ENCODE measurements at places on chromosomes 5 and 9.

- no peak for DNase-seq
Observed at GRCh38 chr5:64637837-64638443, 52.4 kb upstream of the SHISAL2B start.

DNA sequence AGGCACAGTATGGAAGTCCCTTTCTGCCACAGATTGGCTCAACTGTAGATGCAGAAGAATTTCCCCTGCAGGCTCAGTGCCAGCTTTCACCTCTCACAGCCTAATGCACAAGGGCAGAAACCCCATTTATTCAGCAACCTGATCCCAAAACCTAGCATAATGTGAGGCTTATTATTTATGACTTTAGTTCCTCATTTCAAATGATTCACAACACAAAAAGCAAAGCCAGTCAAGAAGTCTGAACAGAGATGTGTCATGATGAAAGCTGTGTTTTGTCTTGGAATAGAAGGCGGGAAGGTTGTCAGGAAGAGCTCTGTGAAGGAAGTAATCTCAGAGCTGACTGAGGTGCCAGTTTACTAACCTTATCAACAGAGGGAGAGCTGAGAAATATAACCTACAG lies 369.7 kb downstream of the LRRC70 start:
- DNase-seq, result no peak

DNA sequence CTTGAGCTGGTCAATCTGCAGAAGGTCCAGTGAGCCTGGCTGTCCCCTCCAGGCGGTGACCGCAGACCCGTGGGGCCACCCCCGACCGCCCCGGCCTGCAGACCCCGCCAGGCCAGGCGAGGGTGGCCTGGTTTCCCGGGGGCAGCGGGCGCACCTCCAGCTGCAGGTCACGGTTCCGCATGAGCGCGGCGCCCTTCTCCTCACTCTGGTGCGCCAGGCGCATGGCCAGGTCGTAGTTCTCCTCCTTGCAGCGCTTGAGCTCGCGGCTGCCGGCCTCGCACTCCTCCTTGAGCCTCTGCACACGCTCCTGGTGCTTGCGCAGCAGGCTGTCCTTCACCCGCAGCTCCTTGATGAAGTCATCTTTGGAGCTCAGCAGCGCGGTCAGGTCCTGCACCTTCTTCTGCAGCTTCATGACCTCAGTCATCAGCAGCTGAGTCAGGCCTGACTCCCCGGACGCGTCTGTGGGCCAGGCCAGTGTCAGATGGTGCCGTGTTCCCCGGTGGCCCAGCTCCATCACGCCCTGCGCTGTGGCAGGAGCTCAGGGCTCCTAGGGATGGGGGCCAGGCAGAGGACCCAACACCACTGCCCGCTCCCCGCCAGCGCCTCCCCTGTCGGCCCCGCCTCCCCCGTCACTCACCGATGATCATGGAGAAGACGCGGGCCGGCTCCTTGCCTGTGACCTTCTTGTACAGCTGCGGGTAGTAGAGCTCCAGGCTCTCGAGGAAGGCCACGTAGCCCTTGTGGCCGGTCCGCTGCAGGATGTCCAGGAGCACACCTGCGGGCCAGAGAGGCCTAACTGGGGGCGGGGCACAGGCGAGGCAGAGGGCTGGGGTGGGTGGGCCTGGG lies 2.6 kb downstream of the CARD9 start:
- no peak for DNase-seq

- no peak for DNase-seq
Observed at GRCh38 chr9:21473236-21473635, 8.9 kb downstream of the IFNE start.

- DNase-seq, result no peak
Observed at GRCh38 chr5:156391139-156391538, 64.2 kb downstream of the SGCD start.

- DNase-seq, result no peak
Observed at GRCh38 chr5:141958113-141958512, at the start of gene PCDH12. PCDH12 (minus strand) TSS chr5:141958202; CDS start chr5:141957851, 351 bp downstream.

DNA sequence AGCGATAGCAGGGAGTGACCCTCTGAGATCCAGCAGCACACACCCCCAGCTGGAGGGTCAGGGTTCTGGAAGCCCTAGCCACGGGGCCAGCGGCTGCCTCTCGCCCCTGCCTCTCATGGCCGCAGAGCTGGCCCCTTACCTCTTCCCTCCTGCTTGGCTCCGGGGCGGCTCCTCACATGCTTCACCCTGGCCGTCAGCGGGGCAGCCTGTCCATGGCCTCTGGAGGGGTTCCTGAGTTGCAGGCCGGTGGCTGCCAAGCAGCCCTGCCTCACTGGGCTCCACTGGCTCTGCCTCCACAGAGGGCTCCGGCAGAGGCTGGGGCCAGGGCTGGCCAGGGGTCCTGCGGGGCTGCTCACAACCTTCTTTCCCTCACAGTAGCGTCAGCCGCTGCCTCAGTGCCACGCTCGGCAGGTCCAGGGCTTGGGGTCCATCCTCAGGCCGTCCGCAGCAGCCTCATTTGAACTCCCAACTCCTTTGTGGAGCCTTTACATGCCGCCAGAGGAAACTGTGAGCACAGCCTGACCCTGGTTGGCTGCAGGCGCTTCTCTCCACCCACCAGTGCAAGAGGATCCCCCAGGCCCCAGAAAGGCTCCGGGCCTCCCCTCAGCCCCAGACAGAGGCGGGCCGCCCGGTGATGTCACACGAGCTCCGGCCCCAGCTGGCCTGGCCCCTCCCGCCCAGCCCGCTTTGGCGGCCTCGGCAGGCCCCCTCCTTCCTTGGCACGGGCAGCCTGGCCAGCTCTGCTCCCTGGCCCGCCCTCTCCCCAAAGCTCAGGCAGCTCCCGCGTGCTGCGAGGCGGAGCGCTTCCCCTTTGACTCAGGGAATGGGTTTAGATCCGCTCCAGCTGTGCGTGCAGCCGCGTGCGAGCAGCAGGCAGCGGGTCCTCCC lies at the start of gene ANGPTL2:
Gene ANGPTL2, minus strand, starts transcription at position 460 of the 888 bp plus-strand sequence. CDS start 13,904 bp downstream, outside the sequence.
- no peak for DNase-seq

DNA sequence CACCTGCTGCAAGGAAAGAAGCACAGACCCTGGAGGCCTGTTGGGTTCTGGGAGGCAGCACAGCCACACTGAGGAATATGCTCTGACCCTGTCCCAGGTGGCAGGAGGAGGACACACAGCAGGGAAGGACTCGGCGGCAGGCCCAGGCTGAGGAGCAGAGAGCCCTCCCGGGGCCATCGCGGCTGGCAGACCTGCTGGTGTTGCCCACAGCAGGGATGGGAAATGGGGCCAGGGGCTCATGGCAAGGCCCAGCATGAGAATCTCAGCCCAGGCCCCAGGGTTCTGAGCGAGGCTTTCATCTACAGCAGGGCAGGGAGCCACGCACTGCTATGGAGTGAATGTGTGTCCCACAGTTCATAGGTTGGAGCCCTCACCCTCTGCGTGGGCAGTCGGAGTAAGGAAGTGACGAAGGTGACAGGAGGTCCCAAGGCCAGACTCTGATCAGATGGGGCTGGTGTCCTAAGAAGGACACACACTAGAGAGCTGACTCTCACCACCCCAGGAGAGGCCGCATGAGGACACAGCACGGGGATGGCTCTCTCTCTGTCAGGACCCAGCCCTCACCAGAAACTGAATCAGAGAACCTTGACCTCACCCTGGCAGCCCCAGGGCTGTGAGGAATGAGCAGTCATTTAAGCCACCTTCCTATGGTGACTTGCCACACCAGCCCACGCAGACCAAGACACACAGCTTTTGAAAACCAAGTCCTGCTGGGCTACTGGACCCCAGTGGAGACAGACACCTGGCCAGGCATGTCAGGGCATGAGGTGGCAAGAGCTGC lies 10.3 kb upstream of the GPSM1 start:
- DNase-seq, result no peak

DNA sequence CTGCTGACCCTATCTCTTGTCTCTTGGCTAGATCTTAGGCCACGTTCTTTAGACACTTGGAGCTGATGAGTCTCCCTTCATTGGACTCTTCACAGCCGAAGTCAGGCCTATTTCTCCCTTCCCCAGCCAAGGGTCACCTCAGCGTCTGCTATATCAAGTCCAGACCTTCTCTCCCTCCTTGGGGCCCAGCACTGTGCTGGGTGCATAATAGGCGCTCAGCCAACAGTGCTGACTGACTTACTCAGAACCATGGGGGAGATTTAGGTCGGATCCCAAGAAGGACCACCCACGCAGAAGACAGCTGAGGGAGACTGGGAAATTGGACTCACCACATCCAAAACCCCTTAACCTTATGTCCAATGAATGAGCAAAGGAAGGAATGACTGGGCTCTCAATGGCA lies 5.6 kb upstream of the AMBP start:
- no peak for DNase-seq

DNA sequence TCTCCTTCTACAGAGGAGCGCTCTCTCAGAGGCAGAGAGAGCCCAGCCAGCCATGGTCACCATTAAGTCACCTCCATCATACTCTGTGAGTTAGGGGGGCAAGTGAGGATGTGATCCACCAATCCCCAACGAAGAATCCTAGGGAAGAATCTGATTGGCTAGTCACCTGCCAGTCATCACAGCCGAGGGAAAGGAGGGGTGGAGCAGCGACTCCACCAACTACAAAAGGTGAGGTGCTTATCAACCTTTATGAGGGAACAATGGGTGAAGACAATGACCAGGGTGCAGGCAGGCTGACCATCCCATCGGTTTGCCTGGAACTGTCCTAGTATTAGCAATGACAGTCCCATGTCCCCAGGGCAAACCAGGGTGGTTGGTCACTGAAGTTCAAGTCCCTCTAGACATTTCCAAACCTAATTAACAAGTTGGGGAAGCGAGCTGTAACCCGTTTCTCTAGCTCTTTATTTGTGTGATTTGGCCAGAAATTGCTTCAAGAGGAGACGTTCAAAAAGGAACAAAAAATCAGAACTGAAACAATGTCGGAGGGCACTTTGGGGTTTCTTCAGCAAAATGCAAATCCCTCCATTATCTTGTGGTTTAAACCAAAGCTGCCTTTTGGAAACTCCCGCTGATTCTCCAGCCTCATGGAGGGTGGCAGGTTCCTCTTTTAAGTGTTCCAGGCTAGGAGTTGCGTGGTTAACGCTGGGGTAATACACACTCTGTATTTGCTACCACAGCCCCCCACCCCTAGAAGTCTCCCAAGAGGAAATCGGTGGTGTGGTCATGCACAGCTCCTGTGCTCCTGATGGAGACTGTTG lies 18.8 kb upstream of the FCN1 start:
- DNase-seq, result no peak

- no peak for DNase-seq
Observed at GRCh38 chr9:4970970-4971641, 14.0 kb upstream of the JAK2 start.

- no peak for DNase-seq
Observed at GRCh38 chr5:89981021-89981420, 428.5 kb downstream of the CETN3 start.

GRCh38 chr5:106331415-106331814 lies 1339.3 kb downstream of the EFNA5 start:
- no peak for DNase-seq

DNA sequence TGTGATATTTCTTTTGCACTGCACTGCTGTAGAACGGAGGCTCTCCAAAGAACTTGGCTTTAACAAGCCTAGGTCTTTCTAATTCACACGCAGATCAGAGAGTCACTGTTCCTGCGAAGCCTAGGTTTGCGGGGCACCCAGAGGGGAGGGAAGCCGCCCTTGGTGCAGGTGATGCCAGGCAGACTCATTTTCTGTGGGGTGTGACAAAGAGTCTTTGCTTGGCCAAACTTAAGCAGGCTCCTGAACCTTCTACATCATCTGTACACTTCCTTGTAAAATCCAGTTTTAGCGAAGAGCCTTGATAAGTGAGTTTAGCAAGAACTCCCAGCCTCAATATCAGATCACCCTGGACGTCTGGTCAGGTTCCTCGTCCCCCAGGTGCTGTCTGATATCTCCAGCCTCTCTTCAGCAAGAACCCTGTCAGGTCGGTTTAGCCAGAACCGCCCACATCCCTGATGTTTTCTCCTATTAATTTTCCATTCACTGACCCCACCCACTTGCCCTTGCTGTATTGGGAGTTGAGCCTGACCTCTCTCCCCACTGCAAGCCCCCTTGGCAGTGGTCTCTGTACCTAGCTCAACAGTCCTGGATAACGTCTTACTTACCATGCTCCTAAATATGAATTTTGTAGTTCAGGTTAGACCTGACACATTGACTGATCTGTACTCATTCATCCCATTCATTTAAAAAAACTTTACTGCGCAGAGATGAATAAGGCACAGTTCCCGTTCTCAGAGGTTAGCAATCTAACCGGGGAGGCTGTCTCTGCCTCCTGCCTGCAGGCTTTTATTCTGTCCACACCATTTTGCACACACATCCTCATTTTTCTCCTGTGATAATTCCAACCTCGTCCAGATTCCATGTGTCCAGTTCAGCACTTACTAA lies 880 bp upstream of the UBAC1 start:
- no peak for DNase-seq

DNA sequence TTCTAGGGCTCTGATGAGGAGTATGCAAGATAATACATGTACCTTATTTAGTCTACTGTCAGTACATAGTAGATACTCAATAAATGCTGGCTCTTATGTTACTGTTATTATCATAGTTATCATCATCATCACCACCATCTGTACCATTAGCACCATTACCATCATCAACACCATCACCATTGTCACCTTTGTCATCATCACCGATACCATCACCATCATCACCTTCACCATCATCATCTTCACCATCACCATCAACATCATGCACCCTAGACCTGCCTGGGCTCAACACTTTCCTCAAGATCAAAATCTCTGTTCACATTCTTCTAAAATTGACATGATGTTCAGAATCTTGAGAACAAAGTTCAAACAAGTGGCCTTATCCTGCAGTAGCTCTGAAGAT lies 126.2 kb upstream of the PANK3 start:
- no peak for DNase-seq

GRCh38 chr5:126370796-126371718 lies 52.2 kb upstream of the GRAMD2B start:
- DNase-seq, result no peak

DNA sequence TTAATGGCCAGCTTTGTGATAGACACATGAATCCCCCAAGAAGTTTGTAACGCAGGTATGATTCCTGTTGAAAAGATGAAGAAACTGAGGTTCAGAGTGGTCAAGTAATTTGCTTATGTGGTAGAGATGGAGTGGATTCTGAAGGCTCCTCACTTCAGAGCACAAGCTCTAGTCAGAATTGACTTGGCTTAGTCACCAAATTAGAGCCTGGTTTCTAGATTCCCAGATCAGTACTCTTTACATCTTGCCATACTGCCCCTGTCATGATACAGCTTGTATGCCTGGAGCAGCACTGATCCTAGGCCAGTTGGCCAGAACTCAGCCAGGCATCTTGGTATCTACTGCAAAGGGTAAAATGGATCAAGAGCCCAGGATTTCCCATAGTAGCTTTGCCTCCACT lies 284.4 kb upstream of the RFX3 start:
- no peak for DNase-seq

DNA sequence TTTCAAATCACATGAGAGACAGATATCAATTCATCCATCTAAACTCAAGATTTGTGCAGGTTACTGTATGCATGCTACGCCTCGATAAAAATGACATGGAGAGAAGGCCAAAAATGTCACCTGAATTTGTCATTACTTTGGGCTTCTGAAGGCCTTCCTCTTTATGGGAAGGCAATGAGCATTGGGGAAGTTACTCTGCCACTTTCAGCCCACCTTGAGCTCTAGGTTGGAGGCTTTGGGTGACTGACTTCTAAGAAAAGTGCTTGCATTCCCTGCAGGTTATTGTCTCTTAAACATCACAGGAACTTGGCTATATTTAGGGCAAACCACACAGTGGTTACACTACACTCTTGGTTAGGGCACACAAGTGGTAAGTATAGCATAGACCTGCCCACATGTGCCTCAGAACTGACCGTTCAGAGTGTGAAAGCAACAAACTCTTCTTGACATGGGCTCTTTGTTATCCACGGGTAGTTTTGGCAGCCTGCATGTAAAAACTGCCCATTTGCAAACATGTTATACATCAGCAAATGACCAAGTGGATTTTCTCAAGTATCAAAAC lies 169.5 kb downstream of the ZNF608 start:
- DNase-seq, result no peak

All from stimulated activated CD8-positive, alpha-beta memory T cell treated with anti-CD3 and anti-CD28 coated beads, Interleukin-4, amount 100 ng/mL, for 1 hour (primary cell).